ENCODE measurements at places on chromosomes 1 and 21.

DNA sequence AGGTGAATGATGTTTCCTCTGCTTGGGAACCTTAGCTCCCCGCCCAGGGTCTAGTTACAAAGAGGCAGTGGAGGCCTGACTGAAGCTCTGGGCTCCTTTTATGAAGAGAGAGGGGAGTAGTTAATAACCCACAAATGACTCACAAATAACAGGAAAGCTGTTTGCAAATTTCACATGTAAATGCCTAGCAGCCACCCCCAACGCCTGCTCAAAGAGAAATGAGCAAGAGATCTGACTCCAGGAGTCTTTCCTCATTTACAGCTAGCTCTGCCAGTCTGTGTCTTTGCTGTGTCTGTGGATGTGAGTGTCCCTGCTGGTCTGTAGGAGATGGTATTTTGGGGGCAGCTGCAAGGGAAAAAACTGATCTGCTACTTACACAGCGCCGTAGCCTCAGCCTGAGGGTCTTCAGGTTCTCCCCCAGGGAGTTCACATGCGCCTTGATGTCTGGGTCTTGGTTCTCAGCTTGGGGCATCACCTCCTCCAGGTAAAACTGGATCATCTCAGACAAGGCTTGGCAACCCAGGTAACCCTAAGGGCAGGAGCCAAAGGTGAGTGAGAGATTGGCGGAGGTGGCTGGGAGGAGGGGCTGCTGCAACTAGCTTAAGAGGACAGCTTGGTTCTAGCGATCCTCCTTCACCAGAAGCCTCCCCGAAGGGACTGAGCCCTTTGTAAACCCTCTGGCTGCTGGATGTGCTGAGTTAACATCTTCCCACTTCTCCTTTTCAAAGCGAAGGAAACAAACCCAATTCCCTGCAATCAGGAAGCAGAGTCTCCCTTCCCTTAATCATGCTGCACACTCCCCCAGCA is at the start of gene IL19:
TSS of gene IL19 (plus strand) at position 243 of the 807 bp plus-strand sequence. CDS start 65,890 bp downstream, outside the sequence.
- DNase-seq = no peak

DNA sequence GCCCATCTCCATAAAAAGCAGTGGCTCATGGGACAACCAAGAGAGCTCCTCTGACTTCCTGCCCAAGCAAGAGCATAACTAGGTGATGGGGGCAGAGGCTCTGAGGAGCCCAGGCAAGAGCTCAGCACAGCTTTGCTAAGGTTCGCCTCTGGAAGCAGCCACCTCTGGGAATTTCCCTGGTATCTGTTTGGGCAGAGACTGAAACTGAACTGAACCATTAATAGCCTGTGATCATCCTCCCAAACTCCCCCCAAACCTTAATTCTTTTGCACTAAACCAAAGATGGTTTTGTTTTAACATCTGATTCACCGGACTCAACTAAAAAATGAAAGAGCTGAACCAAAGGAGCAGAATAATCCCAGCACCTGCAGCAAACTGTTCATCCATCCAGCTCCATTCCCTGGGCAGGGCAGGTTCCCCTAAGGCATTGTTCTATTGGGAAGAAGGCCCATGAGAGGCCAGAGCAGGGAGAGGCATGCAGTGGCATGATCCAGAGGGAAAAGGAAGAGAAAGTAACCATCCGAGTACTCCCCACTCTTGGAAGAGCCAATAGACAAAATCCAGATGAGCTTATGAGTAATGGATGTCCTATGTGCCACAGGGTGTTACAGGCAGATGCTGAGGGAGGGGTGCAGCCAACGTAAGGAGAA is 77.8 kb upstream of the KAZN start:
- no peak for DNase-seq

DNA sequence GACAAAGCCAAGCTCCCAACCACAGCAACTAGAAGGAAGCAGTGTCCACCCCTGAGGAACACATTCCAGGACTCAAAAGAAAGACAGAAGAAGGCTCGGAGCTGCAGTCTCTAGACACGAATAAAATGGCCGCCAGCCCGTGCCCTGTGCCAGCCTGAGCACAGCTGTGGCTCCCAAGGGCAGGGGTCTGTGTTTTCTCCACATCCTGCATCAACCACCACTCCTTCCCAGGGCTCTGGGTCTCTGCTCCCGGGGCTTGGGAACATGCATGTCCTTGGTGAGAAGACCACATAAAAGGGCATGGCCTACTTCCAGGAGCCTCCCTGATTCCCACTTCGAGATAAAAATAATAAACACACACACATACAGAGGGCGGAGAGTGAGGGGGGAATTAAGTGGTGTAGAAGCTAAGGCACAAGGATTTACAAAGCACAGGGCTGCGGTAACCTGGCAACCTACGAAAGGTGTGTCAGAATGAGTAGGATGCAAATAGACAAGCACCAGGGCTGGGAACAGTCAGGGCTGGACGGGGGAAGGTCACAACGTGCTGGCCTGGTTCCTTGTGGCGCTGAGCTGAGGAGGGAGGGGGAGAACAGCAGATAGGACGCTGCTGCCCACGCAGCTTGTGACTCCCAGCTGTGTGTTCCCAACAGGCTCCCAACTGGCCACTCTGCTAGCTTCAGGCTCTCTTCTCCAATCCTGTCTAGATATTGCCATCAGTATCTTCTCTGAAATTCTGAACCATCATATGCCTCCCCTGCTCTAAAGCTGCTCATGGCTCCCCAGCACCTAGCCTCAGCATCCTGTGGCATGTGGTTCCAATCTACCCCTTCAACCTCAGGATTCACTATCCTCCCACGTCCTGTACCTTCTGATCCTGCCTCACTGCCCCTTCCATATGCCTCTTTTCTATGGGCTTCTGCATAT is 72.5 kb downstream of the CD34 start:
- no peak for DNase-seq

DNA sequence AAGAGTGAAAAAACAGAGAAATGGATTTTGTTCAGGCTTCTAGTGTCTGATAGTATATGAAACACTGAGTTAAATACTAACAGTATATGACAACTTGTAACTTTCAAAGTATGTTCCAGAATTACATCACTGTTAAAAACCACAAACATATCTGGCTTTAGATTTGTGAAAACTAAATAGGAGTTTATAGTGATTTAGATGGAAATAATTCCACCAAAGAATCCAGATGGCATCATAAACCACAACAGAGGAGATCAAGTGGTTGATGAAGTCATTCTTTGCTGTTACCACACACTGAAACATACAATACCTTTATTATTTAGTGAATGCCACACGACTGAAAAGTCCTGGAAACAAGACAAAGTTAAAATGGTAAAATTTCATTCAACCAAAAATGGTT is 37.2 kb downstream of the ALG14 start:
- DNase-seq = no peak

DNA sequence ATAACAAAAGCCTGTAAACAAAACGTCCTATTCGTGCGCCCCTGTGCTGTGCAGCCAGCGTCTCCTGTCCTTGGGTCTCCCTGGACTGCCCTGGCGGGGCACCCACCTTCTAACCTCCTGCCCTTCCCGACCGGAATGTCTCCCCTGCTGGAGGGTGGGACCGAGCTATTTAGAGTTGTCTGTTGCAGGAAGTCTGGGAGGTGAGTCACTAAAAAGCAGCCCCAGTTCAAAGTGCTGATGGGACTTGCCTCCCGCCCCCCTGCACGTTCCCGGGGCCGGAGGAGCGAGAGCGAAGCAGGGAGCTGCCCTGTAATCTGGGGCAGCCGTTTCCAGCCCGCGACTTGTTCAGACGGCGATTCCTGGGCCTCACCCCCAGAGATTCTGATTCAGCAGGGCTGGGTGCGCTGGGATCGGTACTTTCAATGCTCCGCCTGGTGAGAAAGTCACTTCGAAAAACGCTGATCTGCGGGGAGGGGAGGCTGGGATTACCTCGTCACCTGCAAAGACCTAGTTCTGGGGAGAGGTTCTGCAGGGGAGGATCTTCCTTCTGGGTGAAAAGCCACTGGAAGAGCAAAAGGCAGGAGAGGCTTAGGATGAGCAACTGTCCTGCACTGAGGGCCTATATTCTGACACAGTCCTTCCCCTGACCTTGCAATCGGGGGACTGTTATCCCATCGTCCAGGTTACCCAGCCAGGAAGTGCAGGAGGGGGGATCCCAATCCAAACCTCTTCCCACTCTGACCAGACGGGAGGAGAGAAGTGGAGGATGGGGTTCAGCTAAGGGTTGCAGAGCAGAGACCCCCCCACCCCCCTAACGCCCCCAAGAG is 1.2 kb upstream of the DHRS3 start:
- no peak for DNase-seq

DNA sequence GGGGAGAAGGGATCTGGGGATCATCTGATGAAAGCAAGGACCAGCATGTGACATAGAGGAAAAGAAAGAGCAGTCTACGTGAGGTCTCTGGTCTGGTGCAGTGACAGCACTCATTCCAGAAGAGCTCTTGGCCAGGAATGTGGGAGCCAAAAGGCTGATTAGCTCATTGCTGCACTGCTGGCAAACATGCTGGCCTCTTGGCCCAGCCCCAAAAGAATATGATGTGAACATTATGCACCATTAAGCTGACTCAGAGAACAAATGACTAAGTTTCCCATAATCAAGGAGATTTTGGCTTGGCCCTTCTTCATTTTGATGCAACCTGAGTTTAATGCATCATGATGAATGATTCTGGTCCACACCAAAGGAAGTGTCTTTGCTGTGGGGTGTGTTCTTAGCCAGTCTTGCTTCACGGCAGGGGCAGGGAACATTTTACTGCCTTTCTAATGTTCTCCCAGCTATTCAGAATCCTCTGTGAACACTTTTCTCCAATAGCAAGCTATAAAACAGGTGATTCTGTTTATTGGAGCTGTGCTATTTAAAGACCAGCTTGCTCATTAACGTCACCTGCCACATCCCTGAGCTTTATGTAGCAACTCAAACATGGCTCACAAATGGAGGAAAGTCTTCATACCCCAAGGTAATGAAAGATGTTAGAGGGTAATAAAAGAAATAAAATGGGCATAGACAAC is 55.1 kb downstream of the PCBP3 start:
- DNase-seq = no peak

- no peak for DNase-seq
These were observed 19.3 kb downstream of the RSBN1 start for GRCh38 chr1:113792986-113793385.

All from NCI-H2029 (cell line).